Cardiac septum (tissue), 1 donor: ENCODE measurements at places on chromosomes 2 and 18.

DNA sequence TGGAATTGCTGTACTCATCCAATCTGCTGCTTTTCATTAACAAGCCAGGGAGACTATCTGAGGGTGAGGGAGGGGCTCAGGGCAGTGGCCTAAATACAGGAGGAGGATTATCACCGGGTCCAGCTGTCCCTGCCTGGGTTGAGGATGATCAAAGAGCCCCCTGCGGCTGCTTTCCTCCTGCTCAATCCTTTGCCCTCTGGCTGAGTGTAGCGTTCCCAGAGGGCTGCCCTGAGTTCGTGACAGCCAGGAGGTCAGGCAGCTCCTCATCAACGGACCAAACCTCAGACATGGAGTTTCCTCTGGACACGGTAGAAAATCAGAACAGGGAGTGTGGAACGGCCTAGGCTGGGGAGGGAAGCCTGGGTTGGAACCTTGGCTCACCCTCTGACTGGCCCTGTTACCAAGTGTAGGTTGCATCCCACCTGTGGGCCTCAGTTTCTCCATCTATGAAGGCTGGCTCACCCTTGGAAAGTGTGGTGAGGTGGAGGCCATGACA, 23.5 kb downstream of the CIB4 start:
- no peak for DNase-seq

- DNase-seq, result no peak
Observed at GRCh38 chr2:226969417-226970080, 133.7 kb downstream of the RHBDD1 start.

- DNase-seq, result no peak
Observed at GRCh38 chr2:14901737-14902136, 269.2 kb downstream of the LRATD1 start.

GRCh38 chr2:204331988-204332387, 213.3 kb upstream of the PARD3B start:
- DNase-seq, result no peak

- DNase-seq, result no peak
Observed at GRCh38 chr18:9290156-9290555, 44.4 kb upstream of the TWSG1 start.

- DNase-seq, result no peak
Observed at GRCh38 chr2:215293879-215294278, 18.0 kb upstream of the ATIC start.

GRCh38 chr2:226797289-226797988, 2.2 kb downstream of the IRS1 start:
- peak; percentile 75 for DNase-seq
